Upper lobe of left lung (tissue), 6 donors: ENCODE measurements at places on chromosomes 5 and 9. TPM values are rescaled to one million over a fixed set of nuclear protein-coding genes. Genes with fewer than 3 reads are reported as not detected.

DNA sequence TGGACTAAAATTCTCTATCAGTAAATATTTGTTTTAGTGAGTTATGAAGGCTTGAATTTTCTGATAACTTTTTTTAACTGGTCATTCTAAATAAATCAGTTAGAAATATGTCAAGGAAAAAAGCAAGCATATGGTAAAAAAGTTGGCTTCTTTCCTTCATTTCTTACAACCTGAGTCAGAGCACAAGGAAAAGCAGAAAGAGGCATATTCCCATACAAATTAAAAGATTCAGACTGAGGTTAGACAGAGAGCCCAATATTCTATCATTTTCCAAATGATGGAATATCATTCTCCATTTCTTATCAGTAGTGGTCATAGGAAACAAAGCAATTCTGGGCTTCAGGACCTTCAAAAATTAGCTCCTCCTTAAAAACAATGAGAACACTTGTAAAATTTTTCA is 732.1 kb downstream of the MAT2B start:
- no peaks in the 10 kb centered on the region for H3K36me3 ChIP-seq
- no peaks in the 10 kb centered on the region for H3K27me3 ChIP-seq
- H3K4me3 ChIP-seq: no peak overlapping the region
- DNase-seq: no peak

Gene PCDHAC1
- 5.4 TPM for total RNA-seq

Gene TMEM167A
- total RNA-seq: 15.7 TPM

GRCh38 chr5:178632285-178632684 is 5.4 kb upstream of the CLK4 start:
- no peaks in the 10 kb centered on the region for H3K27me3 ChIP-seq
- H3K4me1 ChIP-seq: no peaks in the 10 kb centered on the region
- no peak for DNase-seq
- H3K36me3 ChIP-seq: no peaks in the 10 kb centered on the region
- no peak overlapping the region for H3K27ac ChIP-seq

DNA sequence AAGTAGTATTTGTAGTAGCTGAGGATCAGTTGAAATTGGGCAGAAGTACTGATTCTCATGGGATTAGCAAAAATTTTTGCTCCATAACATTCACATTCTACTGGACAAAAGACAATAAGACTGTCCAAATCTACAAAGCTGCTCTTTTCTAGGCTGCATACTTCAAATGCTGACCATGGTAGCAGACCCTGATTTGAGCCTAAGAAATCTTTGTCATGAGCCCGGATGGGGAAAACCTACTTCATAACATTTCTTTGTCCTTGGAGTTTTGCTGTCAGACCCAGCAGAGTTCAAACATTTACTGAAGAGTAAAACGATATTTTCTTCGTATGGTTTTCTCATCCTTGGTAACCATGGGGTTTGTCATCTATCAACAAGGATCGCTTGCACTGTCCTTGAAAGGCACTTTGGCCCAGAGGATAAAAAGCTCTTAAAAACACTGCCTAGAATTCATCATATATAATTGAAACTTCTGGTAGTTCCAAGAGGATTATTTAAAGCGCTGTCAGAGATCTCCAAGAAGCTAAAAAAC is 216.9 kb downstream of the CAVIN4 start:
- no peaks in the 10 kb centered on the region for H3K4me1 ChIP-seq
- H3K27ac ChIP-seq: no peak overlapping the region
- H3K4me3 ChIP-seq: no peak overlapping the region
- DNase-seq: no peak
- H3K36me3 ChIP-seq: no peaks in the 10 kb centered on the region

DNA sequence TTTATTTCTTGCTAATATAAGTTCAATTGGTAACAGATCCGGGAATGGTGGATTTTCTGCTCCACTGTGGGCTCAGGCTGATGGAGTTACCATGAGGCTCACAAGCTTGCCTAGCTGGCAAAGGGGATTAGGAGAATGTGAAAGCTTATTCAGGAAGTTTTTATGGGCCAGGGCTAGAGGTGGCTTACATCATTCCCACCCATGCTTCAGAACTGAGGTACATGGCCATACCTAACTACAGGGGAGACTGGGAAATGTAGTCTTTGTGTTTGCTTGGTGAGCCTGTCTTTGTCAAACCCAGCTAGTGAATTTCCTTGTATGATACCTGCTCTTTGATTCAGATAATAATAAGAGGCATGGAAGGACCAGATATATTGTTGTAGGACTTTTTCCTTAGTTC is 105.9 kb upstream of the DHFR start:
- no peak overlapping the region for H3K4me3 ChIP-seq
- no peaks in the 10 kb centered on the region for H3K4me1 ChIP-seq
- no peaks in the 10 kb centered on the region for H3K36me3 ChIP-seq
- DNase-seq: no peak
- H3K27me3 ChIP-seq: no peaks in the 10 kb centered on the region

Gene TEX48
- not detected for total RNA-seq

Gene PCDHGA7
- 13.6 TPM for total RNA-seq

GRCh38 chr9:7266911-7267595 is 509.3 kb downstream of the KDM4C start:
- no peaks in the 10 kb centered on the region for H3K4me1 ChIP-seq
- no peak for DNase-seq
- no peak overlapping the region for H3K4me3 ChIP-seq
- no peaks in the 10 kb centered on the region for H3K27me3 ChIP-seq

DNA sequence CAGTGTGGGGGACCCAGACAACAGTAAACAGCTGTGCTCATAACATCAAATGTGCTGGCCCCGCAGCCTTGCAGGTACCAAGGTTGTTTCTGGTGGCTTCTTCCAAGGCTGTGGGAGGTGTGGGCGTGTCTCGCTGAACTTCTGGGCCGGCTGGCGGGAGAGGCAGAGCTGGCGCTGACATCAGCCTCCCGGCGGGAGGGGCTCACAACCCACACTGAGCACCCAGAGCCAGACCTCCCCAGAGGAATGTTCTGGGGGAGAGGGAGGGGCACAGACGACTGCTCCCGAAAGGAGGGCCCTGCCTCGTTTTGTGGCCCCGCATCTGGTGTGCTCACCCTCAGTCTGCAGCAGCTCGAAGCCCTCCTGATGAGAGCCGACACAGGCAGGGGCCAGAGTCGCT is 6.9 kb upstream of the SLC12A7 start:
- no peak overlapping the region for H3K27ac ChIP-seq
- no peaks in the 10 kb centered on the region for H3K36me3 ChIP-seq
- no peaks in the 10 kb centered on the region for H3K27me3 ChIP-seq
- no peaks in the 10 kb centered on the region for H3K4me1 ChIP-seq
- no peak overlapping the region for H3K4me3 ChIP-seq

Gene CLIC3
- total RNA-seq: 112 TPM

Gene ALDH1A1
- 81.7 TPM for total RNA-seq

Gene IL5
- not detected for total RNA-seq

DNA sequence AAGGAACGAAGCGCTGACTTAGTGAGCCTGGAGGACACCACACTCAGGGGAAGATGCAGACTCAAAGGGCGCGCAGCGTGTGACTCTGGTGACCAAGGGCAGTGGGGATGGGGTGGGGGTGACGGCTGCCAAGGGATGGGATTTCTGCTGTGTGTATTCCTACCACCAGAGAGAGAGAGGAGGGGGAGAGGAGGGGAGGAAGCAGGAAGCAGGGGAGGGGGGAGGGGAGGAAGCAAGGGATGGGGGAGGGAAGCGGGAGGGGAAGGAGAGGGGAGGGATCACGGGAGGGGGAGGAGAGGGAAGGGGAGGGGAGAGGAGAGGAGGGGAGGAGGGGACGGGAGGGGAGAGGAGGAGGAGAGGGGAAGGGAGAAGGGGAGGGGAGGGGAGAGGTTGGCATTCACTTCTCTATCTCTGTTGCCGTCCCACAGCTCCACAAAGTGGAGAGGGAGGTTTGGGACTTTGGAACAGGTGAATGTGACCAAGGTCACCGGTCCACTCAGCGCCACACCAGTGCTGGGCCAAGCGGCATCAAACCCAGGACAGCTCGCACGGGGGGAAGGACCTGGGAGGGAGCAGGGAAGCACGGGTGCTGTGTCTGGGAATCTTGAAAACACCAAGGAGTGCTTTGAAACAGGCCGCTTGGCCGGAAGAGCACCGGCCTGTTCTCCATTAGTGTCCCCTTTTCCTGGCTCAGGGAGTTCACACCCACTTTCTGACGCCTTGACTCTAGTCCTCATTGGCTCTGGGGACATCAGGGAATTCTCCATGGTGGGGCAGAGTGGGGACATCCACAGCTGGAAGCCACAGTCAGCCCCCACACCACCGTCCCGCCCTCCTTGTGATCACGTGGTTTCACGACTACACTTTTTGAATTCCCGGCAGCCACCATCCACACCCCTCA is 77.4 kb downstream of the VAV2 start:
- no peak for DNase-seq
- H3K4me3 ChIP-seq: no peak overlapping the region

DNA sequence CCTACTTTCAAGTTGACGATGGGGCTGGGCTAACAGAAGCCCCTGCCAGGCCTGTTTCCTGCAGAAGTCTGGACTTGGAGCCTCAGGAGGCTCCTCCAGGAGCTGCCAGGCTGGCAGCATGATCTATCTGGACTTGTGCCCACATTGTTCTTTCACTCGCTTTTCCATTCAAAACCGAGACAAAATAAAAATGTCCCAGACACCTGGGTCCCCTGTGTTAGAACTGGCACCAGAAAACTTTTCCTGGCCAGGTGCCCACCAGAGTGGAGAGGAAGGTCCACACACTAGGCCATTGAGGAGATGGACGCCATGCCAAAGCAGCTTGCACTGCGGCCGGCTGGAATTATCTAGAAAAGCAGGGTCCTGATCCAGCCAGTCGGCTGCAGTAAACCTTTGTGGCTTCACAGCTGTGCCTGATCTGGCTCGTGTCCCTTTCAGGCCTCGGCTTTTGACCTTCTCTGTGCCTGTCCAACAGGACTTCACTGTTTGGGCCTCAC is 78.2 kb downstream of the GCNT1 start:
- no peaks in the 10 kb centered on the region for H3K4me1 ChIP-seq
- no peak for DNase-seq
- no peak overlapping the region for H3K27ac ChIP-seq
- no peaks in the 10 kb centered on the region for H3K36me3 ChIP-seq
- H3K27me3 ChIP-seq: no peaks in the 10 kb centered on the region

- DNase-seq: no peak
- no peak overlapping the region for H3K4me3 ChIP-seq
- H3K27me3 ChIP-seq: no peaks in the 10 kb centered on the region
Observed at GRCh38 chr9:119667163-119667562, 297.9 kb upstream of the BRINP1 start.

Gene GABBR2
- total RNA-seq: 0.15 TPM

GRCh38 chr9:81631218-81631745 is 58.1 kb downstream of the TLE1 start:
- H3K27ac ChIP-seq: no peak overlapping the region
- DNase-seq: no peak
- no peaks in the 10 kb centered on the region for H3K27me3 ChIP-seq
- no peak overlapping the region for H3K4me3 ChIP-seq

GRCh38 chr9:21969011-21969940 is 24.9 kb downstream of the CDKN2A start:
- H3K4me3 ChIP-seq: no peak overlapping the region
- no peak overlapping the region for H3K27ac ChIP-seq
- H3K27me3 ChIP-seq: peaks cover 37% of the 10 kb centered on the region
- H3K36me3 ChIP-seq: no peaks in the 10 kb centered on the region
- no peak for DNase-seq

GRCh38 chr9:130023144-130023787 is 19.7 kb downstream of the FNBP1 start:
- no peaks in the 10 kb centered on the region for H3K36me3 ChIP-seq
- H3K4me1 ChIP-seq: peaks cover 5% of the 10 kb centered on the region
- no peaks in the 10 kb centered on the region for H3K27me3 ChIP-seq
- H3K27ac ChIP-seq: no peak overlapping the region
- no peak for DNase-seq
- no peak overlapping the region for H3K4me3 ChIP-seq

DNA sequence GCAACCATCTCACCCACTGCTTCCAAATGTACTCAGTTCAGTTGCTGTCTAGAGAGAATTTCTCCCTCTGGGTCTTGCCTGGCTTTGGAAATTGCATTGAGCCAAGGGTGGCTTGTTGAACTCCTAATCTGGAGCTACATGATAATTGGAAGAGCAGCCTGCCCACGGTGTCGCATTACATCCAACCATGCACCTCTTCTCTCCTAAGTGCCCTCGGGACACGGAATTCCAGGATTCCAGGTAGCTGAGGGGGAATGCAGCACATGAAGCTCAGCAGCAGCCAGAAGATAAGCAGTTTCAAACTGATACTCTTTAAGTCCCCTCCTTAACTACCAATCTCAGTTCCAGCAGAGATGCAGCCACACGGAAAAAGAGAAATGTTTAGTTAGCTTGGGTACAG is 509.4 kb upstream of the KLF4 start:
- no peaks in the 10 kb centered on the region for H3K4me1 ChIP-seq
- H3K4me3 ChIP-seq: no peak overlapping the region
- no peak for DNase-seq

DNA sequence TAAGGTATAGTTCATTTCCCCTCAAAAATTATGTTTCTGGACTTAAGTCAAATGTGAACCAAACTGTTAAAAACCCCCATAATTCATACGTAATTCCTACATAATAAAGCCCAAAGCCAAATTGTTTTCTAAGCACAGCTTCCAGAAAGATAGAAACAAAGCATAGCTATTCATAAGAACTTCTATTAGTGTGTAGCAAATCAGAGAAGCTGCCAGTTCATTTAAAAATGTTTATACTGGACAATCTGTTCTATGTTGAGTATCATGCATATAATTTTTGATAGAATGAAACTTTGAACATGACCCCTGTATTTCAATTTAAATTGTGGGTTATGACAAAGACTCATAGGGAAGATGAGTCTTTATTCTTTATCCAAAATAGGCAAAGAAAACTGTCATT is 119.0 kb upstream of the TXNDC8 start:
- no peak for DNase-seq
- no peak overlapping the region for H3K4me3 ChIP-seq
- no peaks in the 10 kb centered on the region for H3K36me3 ChIP-seq

Gene SNX2
- 94.7 TPM for total RNA-seq

DNA sequence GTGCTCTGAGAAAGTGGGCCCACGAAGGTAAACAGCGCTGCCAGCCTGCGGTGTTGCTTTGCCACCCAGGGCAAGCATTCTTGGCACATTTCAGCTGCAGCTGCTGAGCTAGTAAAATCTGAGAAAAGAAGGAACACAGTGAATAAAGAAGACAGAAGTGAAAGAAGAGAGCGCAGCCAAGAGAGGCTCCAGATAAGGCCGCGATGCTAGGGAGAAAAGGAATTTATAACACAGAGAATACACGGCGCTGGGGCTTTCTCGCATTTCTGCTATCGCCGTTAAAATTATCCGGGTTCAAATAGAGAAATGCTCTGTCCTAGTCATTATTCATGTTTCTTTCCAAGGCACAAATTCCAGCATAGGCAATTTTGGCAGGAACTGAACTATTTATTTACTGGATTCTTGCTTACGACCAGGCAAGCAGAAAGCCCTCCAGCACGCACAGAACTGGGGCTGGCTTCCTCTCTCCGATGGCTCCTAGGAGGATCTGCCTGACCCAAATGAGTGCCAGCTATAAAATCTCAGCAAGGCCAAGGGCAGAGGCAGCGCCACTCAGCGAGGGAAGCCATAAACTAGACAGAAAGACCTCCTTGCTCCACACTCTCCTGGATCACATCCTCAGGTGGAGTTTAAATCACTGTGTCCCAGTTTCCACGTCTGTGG is 111.2 kb downstream of the ATPSCKMT start:
- DNase-seq: no peak
- H3K27me3 ChIP-seq: no peaks in the 10 kb centered on the region
- H3K4me1 ChIP-seq: no peaks in the 10 kb centered on the region
- no peak overlapping the region for H3K4me3 ChIP-seq

- no peak overlapping the region for H3K27ac ChIP-seq
- no peaks in the 10 kb centered on the region for H3K27me3 ChIP-seq
- H3K36me3 ChIP-seq: no peaks in the 10 kb centered on the region
- H3K4me3 ChIP-seq: no peak overlapping the region
- DNase-seq: no peak
Observed at GRCh38 chr9:14961372-14962068, 51.3 kb upstream of the FREM1 start.

Gene PARP8
- total RNA-seq: 41.9 TPM

Gene CDX1
- total RNA-seq: not detected
